Activated T-helper 2 cell treated with anti-CD3 and anti-CD28 coated beads, Interferon-gamma antibody, Interleukin-2, Interleukin-4, amounts not matched to agents 10 μg/mL and 5 μg/mL and 100 μg/mL, durations not matched to agents 14 hours and 24 hours and 36 hours (primary cell): ENCODE measurements at places on chromosomes 2 and 18.

GRCh38 chr2:224241812-224242211 is 160.1 kb downstream of the FAM124B start:
- H3K4me3 ChIP-seq = no peak overlapping the region
- no peak overlapping the region for H3K27ac ChIP-seq
- peaks cover 6% of the 10 kb centered on the region for H3K27me3 ChIP-seq
- DNase-seq = no peak

GRCh38 chr2:149994057-149994728 is 406.6 kb upstream of the MMADHC start:
- no peaks in the 10 kb centered on the region for H3K27me3 ChIP-seq
- H3K4me1 ChIP-seq = no peaks in the 10 kb centered on the region
- no peak overlapping the region for H3K27ac ChIP-seq
- DNase-seq = no peak
- H3K4me3 ChIP-seq = no peak overlapping the region
- H3K36me3 ChIP-seq = no peaks in the 10 kb centered on the region

GRCh38 chr2:150109028-150109427 is 378.4 kb downstream of the RND3 start:
- H3K4me3 ChIP-seq = no peak overlapping the region
- H3K27ac ChIP-seq = no peak overlapping the region
- DNase-seq = no peak

DNA sequence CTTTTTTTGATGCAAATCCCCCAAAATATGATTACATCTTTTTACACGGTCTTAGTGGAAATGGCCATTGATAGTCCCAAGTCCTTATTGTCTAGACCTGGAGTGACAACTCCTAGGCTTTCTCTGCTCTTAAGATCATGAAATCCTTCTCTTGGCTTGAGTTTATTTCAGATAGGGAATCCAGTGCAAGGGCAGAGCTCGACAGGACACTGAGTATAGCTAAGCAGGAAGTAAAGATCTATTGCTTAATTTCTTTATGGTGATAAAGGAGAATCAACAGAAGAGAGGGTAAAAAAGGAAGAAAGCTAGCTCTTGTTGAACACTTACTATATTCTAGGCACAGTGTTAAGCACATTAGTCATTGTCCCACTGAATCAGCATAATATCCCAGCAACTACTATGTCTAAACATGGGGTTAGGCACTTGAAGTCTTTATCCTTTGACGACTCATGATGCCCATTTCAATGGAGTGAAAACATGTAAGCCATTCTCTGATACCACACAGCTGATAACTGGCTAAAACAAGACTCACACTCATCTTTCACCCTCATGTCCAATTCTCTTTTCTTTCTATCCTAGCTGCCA is 74.1 kb upstream of the LRATD1 start:
- H3K27ac ChIP-seq = no peak overlapping the region
- no peak overlapping the region for H3K4me3 ChIP-seq
- no peaks in the 10 kb centered on the region for H3K27me3 ChIP-seq
- DNase-seq = no peak

GRCh38 chr2:63301481-63301880 is 250.9 kb downstream of the OTX1 start:
- H3K4me1 ChIP-seq = no peaks in the 10 kb centered on the region
- H3K27ac ChIP-seq = no peak overlapping the region
- no peak overlapping the region for H3K4me3 ChIP-seq
- H3K27me3 ChIP-seq = no peaks in the 10 kb centered on the region

DNA sequence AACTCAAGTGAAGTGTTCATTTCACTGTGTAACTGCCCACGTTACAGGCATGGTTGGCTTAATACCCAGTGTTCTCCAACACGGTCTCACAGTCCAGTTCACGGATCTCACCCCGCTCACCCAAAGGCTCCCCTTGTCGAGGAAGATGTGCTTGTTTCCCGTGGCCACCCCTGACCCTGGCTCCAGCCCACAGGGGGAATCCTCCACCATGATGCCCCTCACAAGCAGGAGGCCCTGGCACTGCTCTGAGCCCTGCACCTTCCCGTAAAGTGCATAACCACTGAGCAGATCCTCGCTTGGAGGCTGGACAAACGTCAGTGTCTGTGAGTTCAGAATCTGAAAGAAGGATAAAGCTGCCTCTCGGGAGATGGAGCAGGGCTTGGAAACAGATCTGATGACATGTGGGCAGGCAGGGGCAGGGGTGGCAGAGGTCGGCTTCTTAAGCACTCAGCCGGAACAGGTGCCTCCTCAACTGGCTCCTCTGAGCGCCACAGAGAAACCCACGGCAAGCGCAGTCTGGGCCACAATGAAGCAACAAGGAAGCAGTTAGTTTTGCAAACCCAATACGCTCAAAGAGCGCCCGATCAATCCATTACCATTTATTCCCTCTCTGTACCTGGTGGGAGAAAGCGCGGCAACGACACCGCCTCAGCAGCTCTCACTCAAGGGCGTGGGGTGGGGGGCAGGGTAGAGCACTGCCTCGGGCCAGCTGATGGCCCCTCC is 17.6 kb downstream of the HDAC4 start:
- H3K4me1 ChIP-seq = peaks cover 23% of the 10 kb centered on the region
- no peak overlapping the region for H3K4me3 ChIP-seq
- peak overlapping the region; percentile 10 for H3K27ac ChIP-seq
- H3K27me3 ChIP-seq = no peaks in the 10 kb centered on the region

GRCh38 chr2:70554338-70554892 is 789 bp upstream of the TGFA start:
- DNase-seq = no peak
- peaks cover 17% of the 10 kb centered on the region for H3K4me1 ChIP-seq
- no peaks in the 10 kb centered on the region for H3K36me3 ChIP-seq
- H3K27me3 ChIP-seq = peaks cover 57% of the 10 kb centered on the region
- H3K27ac ChIP-seq = no peak overlapping the region
- H3K4me3 ChIP-seq = peak overlapping the region; percentile 67

- H3K27me3 ChIP-seq = no peaks in the 10 kb centered on the region
- H3K4me1 ChIP-seq = peaks cover 67% of the 10 kb centered on the region
- no peak for DNase-seq
- peaks cover 5% of the 10 kb centered on the region for H3K36me3 ChIP-seq
- peak overlapping the region; percentile 57 for H3K4me3 ChIP-seq
- H3K27ac ChIP-seq = peak overlapping the region; percentile 94
Measured at GRCh38 chr18:13566941-13567746, 159.2 kb downstream of the FAM210A start.

DNA sequence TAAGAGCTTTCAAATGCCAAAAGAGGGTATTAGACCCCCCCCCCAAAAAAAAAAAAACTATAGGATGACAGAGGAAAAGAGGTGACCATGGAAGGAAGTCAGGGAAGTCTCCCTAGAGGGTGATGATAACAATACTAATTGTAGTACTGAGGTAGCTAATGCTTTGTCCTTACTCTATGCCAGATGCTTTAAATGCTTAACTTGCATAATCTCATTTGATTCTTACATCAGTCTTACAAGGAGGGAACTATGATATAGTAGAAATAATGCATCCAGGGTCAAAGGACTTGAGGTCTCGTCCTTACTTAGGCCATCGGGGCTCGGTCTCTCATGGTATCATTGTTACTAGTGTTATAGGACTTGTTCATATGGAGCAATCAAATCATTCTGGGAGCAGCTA is 9.1 kb downstream of the IDH1 start:
- no peak overlapping the region for H3K4me3 ChIP-seq
- H3K27me3 ChIP-seq = no peaks in the 10 kb centered on the region
- H3K27ac ChIP-seq = no peak overlapping the region
- H3K4me1 ChIP-seq = peaks cover 13% of the 10 kb centered on the region
- no peak for DNase-seq

- no peaks in the 10 kb centered on the region for H3K36me3 ChIP-seq
- H3K4me1 ChIP-seq = peaks cover 3% of the 10 kb centered on the region
- H3K4me3 ChIP-seq = no peak overlapping the region
- DNase-seq = no peak
- H3K27me3 ChIP-seq = peaks cover 51% of the 10 kb centered on the region
- H3K27ac ChIP-seq = no peak overlapping the region
Measured at GRCh38 chr2:237623428-237624403, 3.7 kb upstream of the LRRFIP1 start.

GRCh38 chr18:58823412-58823811 is 41.3 kb upstream of the ZNF532 start:
- peaks cover 7% of the 10 kb centered on the region for H3K4me1 ChIP-seq
- peaks cover 27% of the 10 kb centered on the region for H3K27me3 ChIP-seq
- no peak overlapping the region for H3K4me3 ChIP-seq
- H3K36me3 ChIP-seq = no peaks in the 10 kb centered on the region

DNA sequence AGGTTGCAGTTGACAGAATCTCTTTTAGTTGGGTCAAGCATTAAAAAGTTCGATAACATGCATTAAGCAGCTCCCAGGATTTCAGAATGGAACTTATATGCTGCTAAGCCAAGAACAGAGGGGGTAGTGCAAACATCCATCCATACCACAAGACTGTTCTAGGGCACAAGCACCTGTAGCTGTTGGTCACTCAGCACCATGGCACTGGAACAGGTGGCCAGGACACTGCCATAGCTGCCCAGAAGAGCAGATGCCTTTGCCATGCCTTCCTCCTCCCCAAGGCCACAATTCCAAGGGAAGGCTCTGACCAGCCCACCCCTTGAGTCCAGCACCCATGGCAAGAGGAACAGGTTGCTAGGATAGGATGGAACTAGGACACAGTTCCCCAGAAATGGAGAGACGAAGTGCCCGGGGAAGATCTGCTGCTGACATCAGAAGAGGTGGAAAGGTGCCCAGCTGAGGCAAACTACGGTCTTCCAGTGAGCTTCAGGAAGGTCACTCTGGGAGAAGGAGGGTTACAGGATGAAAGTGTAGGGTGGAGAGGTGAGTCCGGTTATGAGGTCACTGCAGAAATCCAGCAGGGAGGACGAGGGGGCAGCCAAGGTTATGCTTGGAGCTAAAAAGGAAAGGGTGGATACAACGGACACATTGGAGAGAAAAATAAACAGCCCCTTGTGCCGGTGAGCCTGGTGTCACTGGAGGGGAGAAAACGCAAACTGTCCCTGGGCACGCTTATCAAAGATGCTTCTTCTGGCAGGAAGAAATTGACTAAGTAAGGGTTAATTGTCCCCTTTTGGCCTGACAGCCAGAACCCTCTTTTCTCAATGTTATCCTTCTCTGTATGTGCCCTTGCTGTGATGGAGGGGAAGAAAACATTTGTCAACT is 41.9 kb downstream of the C1QL2 start:
- H3K4me3 ChIP-seq = no peak overlapping the region
- no peak overlapping the region for H3K27ac ChIP-seq
- no peaks in the 10 kb centered on the region for H3K27me3 ChIP-seq
- H3K4me1 ChIP-seq = no peaks in the 10 kb centered on the region
- no peaks in the 10 kb centered on the region for H3K36me3 ChIP-seq

- no peaks in the 10 kb centered on the region for H3K4me1 ChIP-seq
- peaks cover 18% of the 10 kb centered on the region for H3K36me3 ChIP-seq
- no peak for DNase-seq
- H3K27ac ChIP-seq = no peak overlapping the region
Measured at GRCh38 chr2:144146076-144146475, 373.8 kb downstream of the ZEB2 start.

- no peak overlapping the region for H3K27ac ChIP-seq
- DNase-seq = no peak
- H3K4me1 ChIP-seq = no peaks in the 10 kb centered on the region
- H3K4me3 ChIP-seq = no peak overlapping the region
- no peaks in the 10 kb centered on the region for H3K27me3 ChIP-seq
Measured at GRCh38 chr2:103789381-103790095, 1027.7 kb downstream of the TMEM182 start.
